ENCODE measurements at places on chromosomes 5 and 9.

DNA sequence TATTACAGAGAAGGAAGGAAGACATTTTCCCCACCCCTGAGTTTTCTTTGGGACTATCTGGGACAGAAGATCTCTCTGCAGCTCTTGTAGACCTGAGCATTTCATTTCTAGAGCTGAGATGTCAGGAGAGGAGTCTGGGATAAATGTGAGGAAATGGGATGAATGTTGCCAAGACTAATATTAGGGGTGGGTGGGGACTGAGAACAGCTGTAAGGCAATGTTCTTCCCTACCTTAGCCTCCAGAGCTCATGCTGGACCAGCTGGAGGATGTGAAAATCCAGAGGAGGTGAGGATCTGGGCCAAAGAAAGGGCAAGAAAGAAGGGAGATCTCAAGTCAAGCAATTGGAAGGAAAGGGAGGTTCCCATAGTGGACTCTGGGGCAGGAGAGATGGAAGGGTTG, 23.1 kb upstream of the FOXD1 start:
- no peak for DNase-seq

- DNase-seq = peak; percentile 69
Measured at GRCh38 chr5:10009802-10010201, 239.9 kb downstream of the ATPSCKMT start.

DNA sequence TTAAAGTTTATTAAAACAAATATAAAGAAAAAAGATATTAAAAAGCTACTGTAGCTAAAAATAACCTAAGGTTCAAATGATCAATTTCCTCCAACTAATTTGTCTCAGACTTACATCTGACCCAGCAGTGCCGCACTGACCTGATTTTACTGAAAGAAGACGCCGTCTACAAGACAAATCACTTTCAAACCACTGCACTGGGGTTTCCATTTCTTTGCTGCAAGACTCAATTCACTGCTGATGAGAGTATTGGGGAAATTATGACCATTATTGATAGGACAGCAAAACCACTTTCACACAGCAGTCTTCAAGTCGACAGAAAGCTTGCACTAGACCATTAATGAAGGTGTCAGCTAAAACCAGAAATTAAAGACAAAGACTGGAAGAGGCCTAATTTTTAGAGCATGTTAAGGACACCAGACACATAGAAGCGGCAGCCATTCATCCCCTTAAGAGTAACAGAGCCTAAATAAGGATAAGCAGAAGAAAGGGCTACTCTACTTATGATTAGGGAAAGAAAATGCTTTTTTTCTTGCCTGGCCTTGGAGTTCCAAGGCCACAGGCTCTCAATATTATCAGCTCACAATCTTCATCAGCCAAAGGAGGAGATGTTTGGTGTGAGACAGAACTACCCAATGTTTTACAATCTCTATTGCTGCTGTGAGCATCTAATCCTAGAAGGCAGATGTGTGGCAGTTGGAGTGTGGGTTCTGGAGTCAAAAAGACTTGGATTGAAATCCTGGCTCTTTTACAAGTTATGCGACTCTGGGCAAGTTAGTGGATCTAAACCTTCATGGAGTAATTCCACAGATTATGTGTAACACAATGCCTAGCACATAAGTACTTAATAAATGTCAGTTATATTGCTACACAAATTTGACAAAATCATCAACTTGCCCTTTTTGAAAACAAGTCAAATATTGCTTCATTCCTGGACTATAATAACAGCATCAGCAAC, 190.7 kb downstream of the MAPKAP1 start:
- DNase-seq = no peak

- DNase-seq = no peak
Measured at GRCh38 chr5:127647361-127647958, 1.4 kb upstream of the CTXN3 start.

DNA sequence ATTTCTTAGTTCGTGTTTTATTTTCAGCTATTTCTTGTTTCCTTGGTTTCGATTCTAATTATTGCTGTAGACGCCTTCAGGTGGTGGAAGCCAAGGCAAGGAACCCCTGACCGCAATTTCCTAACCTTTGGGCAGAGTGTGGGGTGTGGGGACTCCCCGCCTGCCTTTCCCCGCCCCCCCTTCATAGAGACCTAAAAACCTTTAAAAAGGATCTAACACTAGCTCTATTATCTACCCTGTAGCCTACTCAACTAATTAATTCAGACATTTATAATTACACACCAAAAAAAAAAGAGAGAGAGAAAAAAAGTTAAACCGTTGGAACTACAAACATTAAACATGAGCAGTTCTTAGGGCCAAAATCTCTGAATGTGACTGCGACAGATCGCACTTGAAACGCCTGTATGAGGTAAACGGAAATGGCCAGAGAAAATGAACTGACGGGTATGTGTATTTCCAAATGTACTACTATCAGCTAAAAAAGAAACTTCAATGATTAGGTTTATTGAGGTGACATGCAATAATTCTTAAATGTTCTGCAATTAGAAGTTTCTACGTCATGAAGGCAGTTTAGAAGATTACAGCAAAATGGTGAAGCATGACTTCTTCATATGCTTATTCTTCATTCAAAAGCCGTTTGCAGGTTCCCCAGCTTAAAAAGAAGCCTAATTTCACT, 19.0 kb upstream of the FER start:
- peak; percentile 14 for DNase-seq

- peak; percentile 46 for DNase-seq
Measured at GRCh38 chr5:171825051-171825450, 39.4 kb downstream of the SMIM23 start.

- DNase-seq = peak; percentile 18
Measured at GRCh38 chr9:6214434-6214833, 1.2 kb upstream of the IL33 start.

- no peak for DNase-seq
Measured at GRCh38 chr9:136973618-136974617, 3.4 kb upstream of the PTGDS start.

- DNase-seq = no peak
Measured at GRCh38 chr9:136514022-136514714, 31.3 kb upstream of the SEC16A start.

DNA sequence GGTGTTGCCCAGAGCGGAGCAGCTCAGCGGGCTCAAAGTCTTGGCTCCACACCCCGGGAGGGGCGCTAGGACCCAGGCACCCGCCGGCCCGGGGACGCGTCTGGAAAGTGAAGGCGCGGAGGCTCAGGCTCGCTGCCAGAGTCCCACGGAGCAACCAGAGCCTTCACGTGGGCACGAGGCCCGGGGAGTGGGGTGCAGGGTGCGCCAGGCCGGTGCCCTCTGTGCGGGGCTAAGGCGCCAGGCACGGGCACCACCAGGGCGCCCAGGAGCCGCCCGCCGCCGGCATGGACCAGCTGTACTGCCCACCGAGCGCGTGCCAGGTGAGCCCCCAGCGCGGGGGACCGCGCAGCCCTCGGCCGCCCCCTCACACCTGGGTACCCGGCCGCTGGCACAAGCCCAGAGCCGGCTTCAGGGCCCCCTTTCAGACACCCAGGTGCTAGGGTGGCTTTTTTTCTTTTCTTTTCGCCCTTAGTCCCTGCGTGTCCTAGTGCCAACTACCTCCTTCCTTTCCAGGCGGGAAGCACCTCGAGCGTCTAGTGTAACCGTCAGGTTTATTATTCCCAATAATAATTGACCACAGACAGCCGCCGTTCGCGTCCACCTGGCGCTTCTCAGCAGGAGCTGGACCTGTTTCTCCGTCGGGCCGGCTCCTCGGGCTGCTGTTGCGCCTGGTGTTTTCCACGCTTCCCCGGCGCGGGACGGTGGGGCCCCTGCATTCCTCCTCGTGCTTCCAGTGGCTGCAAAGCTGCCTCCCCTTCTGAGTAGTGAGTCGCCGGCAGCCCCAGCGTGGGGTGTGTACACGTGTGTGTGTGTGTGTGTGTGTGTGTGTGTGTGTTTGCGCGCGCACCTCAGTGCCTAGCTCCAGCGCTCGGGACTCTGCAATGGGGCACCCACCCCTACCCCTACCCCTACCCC, 30.1 kb upstream of the PDE8B start:
- DNase-seq = peak; percentile 3

DNA sequence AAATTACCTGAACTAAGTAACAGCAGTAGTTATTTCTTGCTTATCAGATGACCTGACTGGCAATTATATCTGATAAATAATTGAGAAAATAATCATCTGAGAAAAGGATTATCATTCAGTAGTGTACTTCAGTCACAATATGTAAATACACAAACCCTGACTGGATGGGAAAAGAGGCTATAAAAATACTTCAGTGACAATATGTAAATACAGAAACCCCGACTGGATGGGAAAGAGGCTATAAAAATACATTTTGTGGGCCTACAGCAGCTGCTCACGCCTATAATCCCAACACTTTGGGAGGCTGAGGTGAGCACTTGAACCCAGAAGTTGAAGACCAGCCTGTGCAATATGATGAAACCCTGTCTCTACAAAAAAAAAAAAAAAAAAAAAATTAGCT, 11.1 kb downstream of the UBAP2 start:
- no peak for DNase-seq

- DNase-seq = no peak
Measured at GRCh38 chr5:2912741-2913140, 161.3 kb upstream of the IRX2 start.

DNA sequence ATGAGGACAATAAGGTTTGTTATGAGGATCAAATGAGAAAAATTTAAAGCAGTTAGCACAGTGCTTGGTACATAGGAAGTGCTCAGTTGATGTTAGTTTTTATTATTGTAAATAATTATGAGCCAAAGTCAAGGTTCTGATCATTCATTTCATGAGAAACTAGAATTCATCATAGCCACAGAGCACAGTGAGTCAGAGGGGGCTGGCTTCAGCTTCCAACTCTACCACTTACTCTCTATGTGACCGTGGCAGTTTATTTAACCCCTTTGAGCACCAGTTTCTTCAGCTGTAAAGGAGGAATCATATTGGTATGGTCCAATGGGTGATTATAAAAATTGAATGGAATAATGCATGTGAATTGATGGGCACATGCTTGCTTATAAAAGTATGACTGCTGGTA, 39.4 kb downstream of the KLHL3 start:
- DNase-seq = peak; percentile 75

All from ELR (cell line).